ENCODE measurements at places on chromosomes 16 and 17. TPM values are rescaled to one million over a fixed set of nuclear protein-coding genes. Genes with fewer than 3 reads are reported as not detected.

Gene KRTAP1-1
- total RNA-seq = not detected

GRCh38 chr17:49741009-49741691, 22.8 kb downstream of the FAM117A start:
- ATAC-seq = peak; percentile 59

- no peak for ATAC-seq
Measured at GRCh38 chr16:68400083-68400923, 48.0 kb downstream of the SMPD3 start.

Gene TPSB2
- 27.8 TPM for total RNA-seq

Gene TBC1D3G
- not detected for total RNA-seq

Data from gastroesophageal sphincter (tissue), 4 donors.